ENCODE measurements at places on chromosomes 1 and 21.

DNA sequence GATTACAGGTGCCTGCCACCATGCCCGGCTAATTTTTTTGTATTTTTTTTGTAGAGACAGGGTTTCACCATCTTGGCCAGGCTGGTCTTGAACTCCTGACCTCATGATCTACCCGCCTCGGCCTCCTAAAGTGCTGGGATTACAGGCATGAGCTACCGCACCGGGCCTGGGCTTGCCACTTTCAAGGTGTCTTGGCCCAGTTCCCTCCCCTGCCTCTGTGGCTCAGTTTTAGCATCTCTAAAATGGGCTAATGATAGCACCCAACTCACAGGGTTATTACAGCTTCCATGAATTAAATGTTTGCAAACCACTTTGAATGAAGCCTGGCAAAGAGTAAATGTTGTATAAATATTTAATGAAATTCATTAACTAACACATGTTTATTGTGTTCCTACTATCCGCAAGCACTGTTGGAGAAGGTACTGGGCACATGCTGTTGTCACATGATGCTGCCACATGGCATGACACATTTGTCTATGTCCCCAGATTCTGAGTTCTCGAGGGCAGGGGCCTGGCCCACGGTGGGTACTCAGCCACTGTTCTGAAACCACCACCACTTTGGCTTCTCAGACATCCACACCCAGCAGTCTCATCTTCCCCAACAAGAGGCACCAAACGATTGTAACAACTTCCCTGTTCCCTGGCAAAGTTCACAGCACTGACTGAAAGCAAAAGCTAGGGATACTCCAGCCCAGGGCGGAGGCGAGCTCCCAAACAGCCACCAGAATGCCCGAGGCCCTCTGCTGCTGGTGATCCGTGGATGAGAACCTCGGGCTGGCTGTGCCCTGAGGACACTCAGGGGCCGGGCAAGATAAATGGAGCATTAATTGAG is 9.7 kb downstream of the IFFO2 start:
- no peak for DNase-seq

DNA sequence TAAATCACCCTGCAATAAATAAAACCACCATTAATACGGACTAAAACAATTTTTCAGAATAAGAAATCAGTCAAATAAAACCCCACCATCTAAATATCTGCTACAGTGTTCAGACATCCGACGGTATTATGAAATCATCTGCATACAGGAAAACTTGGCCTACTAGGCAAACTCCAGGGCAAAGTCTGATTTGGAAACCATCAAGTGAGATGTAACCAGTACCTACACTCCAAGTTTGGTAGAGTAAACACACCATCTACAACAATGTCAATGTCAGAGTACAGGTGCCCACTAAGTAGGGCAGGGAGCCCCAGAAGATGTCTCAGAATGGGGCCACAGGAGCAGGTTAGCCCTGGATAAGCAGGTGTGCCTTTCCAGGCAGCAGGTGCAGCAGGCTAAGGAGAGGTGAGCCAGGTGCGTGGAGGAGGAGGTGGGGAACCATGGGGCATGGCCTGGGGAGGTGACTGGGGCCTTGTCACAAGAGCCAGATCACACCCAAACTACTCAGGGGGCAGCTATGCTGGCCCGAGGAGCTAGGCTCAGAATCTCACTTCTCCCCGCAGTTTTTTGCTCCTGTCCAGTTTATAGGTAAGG is 59.6 kb downstream of the CAPZB start:
- DNase-seq: no peak

DNA sequence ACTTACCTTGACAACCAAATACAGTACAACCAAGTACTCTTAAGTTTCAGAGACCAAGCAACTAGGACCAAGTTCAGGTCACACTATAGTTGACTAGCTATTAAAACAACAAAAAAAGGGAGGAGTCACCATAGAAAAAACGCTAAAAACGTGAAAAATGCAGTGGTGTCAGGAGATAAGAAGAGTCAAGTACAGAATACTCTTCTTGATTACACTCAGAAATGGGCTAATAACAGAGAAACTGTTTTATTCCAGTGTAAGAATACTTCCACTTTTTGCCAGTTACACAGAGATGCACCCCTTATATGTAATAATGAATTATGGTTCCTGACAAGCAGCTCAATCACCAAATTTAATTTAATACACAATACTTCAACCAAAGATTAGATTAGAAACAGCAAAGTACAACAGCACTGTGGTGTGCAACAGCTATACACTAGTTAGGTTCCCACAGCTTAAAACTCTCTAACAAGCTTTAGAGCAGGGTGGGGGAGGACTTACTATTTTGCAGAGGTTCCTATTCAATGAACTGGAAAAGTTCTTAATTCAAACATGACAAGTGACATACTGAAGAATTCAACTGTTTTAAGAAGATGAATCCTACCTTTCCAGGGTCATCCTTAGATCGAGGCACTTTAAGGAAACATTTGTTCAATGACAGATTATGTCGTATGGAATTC is 70.4 kb downstream of the FOXJ3 start:
- no peak for DNase-seq

DNA sequence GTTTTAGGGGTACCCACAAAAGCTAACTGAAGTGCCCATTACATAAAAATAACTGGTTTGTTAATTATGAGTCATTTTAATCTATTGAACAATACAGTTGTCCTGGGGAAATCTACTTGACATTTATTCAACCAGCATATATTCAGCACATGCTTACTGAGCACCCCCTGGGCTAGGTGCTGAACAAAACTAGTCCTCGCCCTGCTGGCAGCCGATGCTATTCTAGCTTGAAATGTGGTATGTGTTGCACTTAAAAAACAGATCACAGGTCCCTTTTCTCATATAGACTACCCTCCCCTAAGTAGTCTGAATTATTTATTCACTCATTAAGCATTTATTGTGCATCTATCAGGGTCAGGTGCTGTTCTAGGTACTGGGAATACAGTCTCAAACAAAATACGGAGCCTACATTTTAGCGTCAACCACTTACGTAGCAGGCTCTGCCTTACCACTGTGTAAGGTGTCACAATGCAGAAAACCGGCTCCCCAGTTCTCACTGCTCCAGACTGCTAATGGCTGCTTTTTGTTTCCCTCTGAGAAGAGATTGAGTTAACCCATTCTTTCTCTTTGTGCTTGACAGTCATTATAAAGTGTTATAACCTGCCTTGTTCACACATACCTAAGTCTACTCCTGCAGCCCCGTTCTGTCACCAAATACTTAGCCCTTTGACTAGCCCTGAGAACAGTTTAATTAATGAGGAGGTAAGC is 57.1 kb downstream of the ADCY10 start:
- no peak for DNase-seq

DNA sequence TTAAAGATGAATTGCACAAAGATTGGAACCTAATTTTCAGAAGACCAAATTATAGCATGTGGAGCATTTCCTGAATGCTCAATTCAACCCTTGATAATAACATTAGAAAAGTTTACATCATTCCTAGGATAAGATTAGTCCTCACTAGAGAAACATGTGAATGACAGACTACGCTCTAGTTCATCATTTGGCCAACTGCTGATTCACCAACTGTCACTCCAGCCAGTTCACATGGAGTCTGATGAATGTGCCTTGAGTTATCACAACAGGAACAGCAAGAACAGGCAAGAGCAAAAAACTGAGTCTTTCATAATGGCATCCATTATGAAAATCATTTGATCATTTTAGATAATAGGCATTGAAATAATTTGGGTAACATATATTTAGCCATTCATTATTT is 415.9 kb downstream of the PTPRC start:
- no peak for DNase-seq

DNA sequence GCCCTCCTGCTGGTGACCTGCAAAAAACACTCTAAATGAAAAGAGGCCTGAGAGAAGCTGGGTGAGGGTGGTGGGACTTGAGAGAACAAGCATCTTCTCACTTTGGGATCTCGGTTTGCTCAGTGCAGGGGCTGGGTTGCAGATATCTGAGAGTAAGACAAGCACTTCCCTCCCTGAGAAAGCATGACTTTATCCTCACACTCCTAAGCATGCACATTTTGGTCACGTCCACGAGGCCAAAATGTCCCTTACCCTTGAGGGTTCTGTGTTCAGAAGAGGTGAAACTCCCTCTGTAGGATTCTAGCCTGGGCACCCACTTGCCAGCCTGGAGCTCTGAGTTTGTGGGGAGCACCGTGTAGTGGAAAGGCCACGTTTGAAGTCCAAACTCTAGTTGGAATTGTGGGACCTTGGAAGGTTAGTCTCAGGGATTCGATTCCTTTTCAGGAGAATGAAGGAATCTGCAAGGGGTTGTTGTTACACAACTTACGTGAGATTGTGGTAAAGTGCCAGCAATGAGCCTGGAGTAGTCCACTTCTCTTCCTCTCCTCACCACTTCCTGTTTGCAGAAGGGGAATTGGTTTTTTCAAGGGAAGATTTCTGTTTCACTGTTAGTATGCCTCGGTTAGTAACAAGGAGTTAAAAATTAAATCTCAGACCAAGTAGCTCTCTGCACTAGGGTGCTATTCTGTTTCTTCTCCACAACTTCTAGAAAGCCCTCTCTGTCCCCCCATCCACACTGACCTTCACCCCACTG is 3.0 kb downstream of the FCAMR start:
- peak; percentile 71 for DNase-seq

- DNase-seq: no peak
These were observed 1.5 kb downstream of the C1orf35 start for GRCh38 chr1:228101614-228101993.

DNA sequence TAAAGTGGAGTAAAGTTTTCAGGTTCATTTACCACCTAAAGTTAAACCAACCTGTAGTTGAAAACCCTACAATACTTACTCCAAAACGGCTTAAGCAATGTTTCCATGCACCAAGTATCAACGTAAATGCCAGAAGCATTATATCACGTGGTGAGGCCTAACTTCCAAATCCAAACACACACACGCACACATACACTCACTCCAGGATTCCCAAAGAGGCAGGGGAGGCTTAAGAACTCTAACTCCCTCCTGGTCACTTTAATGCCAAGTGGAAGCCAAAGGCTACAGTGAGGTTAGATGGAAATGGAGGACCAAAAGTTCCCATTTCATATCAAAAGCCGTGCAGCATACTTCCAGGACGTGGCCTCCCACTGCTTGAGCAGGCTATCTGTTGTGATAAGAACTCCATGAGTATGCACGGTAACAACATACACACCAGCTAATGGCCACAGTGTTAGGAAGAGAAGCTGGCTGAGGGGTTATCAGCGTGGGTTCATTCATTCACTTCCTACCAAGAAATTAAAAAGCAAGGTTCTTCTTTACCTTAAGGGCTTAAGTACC is 224.1 kb downstream of the SLC45A1 start:
- DNase-seq: no peak

DNA sequence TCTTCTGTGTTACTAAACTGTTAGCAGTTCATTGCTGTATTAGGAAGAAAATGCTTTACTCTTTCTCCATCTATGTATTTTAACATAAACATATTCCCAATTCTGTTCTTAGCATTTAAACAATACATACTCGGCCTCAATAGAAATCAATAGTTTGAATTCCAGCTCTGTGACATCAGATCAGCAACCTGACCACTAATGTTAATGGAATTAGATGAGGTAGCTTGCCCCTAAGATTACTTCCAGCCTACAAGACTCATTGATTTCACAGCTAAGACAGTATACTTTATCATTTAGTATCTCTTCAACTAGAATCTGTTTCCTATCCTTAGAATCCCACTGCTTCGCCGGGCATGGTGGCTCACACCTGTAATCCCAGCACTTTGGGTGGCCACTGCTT is 38.9 kb downstream of the EPRS1 start:
- DNase-seq: no peak

- DNase-seq: peak; percentile 68
These were observed 5.8 kb downstream of the PERM1 start for GRCh38 chr1:975896-976683.

DNA sequence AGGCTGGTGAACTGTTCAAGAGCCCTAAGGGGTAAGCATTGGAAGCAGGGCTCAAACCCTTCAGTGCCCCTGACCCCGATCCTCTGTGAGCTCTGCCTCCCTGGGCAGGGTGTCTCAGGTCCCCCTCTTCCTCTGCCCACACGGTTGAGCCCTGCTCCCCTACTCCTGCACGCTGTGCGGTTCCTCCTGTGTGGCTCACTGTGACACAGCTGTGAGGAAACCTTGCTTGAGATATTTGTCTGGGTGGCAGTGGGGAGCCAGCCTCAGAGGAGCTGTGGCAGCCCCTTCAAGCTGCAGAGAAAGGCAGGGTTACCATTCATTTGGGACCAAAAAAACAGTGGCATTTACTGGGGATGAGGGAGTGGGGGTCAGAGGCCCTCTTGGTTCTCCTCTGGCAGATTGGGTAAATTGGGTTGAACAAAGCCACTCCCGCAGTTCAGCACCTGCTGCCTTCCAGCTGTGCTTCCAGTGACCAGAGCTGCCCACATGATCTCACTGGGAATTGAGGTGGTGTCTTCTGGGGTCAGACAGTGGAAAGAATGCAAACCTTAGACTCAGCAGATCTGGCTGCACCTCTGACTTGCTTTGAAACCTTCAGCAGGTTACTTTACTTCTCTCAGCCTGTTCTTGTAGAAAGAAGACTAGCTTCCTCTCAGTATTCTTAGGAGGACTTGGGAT is 60.6 kb upstream of the CD1D start:
- no peak for DNase-seq

GRCh38 chr1:231923491-231924041 is 297.0 kb downstream of the DISC1 start:
- no peak for DNase-seq

DNA sequence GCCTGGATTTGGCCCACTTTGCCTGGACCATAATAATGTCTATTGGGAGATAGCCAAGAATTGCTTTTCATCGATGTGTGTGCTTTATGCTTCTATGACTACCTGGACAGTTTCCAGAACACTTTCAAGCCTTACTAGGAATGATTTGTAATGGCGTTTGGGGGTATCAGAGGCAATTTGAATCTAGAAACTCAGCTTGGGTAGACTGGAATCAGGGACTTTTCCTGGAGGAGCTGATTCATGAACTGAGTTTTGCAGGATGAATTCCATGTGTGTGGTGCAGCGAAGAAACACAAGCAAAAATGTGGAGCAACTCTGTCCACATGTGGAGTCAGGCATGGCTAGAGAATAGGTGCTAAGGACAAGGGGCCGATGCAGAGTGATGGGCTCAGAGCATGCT is 11.9 kb upstream of the TMEM61 start:
- DNase-seq: no peak

DNA sequence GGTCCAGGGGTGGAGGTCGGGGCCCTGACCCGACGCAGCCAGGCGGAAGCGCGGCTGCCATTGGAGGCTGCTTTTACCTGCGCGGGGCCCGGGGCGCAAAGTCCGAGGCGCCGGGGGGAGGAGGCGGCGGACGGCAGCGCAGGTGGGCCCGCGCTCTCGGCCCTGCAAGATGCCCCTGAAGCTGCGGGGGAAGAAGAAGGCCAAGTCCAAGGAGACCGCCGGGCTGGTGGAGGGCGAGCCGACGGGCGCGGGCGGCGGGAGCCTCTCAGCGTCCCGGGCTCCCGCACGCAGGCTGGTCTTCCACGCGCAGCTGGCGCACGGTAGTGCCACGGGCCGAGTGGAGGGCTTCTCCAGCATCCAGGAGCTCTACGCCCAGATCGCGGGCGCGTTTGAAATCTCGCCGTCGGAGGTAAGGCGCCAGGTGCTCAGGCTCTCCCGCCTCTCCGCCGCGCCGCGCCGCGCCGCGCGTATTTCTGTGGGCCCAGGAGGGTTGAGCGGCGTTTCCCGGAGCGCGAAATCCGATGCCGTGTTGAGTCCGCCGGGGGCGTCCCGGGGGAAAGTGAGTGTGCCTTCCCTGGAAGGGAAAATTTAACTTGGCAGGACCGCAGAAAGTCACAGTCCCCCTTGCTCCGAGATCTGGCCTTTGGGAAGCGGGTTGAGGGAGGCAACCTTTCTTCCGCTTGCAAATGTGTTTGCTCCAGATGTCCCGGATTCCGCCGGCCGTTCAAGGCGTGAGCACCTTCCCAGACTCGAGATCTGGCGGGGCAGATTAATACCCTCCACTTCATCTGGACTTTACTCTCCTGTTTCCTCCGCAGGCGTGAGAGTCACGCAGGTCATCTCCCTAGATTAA is at the start of gene GIPC2:
TSS of gene GIPC2 (plus strand) at position 41 of the 853 bp plus-strand sequence. CDS start at position 170, 129 bp downstream.
- DNase-seq: no peak
